ENCODE measurements at places on chromosomes 2 and 18.

DNA sequence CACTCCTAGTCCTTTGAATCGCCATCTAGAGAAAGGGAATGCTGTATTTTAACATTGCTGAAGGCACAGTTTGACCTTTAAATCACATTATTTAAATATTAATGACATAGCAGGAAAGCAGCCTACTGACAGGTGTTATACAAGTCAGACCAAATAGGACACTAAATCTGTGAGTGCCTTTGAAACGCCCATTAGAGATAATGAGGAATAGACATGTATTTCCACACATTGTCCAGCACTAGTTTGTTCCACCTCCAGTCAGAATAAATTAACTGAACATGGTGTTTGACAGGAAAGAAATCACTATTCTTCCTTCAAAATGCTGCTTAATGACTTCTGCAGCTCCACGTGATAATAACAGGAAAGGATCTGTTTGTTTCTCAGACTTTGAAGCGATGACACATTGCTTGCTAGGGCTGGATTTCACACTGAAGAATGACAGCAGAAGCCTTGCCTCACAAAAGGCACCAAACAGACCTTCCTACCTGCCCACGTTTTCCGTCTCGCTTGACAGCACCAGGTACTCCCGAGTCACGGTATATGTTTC lies 90.5 kb upstream of the DDX18 start:
- no peak for DNase-seq

- no peak for DNase-seq
Measured at GRCh38 chr18:70671889-70672565, 383.2 kb downstream of the SOCS6 start.

- no peak for DNase-seq
Measured at GRCh38 chr2:242024751-242025355, 155.3 kb downstream of the RTP5 start.

DNA sequence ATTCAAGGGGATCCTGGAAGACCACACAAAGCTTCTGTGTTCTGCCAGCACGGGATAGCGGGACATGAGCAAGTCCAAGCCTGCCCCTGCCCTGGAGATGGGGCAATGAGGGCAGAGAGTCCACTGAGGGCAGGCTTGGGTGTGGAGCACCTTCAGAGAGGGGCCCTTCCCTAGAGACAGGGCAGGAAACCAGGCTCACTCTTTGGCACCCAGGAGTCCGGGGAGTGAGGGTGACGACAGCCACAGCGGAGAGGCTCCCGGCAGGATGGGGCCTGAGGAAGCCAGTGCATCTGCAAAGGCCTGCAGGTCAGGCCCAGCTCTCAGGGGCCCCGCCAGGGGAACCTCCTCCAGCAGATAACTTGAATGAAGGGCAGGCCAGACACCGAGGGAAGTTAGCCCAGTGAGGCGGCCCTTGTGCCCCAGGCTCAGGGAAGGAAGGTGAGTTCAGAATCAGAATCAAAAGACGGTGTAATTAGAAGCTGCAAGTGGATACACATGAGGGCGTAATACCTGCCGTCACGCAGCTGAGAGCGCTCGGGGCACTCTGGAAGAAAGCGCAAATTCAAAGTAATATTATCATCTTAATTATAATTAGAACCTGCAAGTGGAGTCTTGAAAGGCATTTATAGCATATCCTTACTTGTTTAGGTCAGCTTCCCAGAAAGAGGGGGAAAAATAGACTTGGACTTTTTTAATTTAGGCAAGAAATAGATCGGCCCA lies 142.6 kb upstream of the LGALSL start:
- no peak for DNase-seq

DNA sequence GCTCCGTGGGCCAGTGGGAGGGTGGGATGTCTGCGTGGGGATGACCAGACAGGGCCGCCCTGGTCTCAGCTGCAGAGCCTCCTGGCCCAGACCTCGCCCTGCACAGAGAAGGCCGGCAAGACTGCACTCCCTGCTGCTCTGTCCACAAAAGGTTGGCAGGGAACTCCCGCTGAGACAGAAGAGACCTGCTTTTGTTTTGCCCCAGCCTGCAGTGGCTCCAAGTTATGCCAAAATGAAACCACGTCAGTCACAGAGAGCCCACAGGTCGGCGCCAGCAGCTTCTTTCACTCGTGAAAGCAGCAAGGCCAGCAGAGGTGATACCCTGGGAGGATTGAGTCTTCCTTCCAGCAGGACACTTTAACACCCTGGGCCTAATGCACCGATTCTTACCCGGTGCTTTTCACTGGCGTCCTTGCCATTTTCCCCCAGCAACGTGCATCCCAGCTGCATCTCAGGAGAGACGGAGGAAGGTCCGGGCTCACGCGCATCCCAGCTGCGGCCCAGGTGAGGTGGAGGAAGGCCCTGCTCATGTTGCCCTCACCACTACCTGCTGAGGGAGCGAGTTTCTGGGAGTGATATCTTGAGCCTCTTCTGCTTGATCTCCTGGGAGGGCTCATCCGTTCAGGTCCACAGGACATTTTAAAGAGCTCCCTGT lies 22.1 kb upstream of the CTDP1 start:
- DNase-seq = no peak

Measured in hematopoietic multipotent progenitor cell treated with erythropoietin and hydrocortisone succinate and interleukin-3 and kit ligand, for 8 days (in vitro differentiated cells).